ENCODE measurements at places on chromosomes 4 and X.

DNA sequence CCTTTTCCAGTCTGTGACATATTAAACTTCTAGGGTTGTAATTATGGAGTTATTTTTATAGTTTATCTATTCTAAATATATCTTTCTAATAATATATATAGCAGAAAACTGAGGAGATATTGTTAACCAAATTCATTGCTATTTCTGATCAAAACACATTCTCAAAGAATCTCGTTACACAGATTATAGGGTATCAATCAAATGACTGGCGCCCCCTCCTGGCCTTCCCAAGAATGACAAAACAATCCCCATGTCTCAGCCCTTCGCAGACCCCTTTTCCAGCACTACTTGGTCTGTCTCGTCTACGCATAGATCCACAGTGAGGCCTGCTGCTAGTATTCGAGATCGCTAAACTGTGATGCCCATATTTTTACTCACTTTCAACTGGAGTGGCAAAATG lies 209.3 kb downstream of the GPC3 start:
- DNase-seq, result peak; percentile 64

DNA sequence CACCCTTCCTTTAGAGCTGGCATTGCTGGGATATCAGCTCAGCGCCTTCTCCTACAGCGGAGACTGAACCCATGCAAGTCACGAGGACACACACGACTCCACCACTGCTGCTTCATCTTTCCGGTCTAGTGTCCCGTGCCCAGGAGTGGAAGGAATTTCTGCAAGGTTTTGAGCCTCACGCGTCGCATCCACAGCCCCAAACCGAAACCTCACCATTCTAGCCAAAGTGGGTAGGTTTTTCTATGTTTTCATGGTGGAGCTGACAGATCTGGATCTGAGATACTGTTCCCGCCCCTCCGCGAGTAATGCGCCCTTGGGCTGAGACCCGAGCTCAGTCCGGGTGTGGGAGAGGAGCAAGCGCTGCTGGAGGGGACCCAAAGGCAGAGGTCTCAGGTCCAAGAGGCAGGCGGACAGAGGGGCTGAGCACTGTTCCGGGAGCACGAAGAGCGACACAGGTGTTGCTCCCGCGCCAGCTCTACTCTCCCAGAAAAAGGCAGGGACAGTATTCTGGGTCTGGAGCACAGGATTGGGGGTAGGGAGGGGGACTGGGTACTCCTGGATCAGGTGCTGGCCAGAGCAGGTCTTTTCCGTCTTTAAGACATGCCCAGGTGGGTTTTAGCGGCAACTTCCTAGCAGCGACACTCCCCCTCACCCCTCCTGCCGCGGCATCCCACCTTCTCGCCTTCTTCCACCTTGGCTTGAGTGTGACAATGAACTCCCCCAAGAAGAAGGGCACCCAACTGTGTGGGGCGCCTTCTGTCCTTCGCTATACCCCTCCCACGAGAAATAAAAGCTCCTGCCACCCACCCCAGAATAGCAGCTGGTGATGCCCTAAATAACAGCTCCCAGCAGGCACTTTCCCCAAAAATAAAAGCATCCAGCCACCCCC lies 1.8 kb downstream of the EPHA5 start:
- no peak for DNase-seq

DNA sequence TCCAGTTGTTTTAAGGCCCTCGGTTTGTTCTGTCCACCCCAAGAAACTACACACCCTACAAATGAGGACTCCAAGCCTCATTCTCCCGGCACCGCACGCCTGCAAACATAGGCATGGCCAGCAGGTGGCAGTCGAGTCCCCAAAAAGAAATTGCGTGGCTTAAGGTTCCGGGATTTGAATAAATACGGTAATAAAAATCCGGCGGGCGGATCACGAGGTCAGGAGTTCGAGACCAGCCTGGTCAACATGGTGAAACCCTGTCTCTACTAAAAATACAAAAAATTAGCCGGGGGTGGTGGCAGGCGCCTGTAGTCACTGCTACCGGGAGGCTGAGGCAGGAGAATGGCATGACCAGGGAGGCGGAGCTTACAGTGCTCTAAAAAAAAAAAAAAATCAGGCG lies 21.8 kb upstream of the CSF2RA start:
- DNase-seq, result peak; percentile 96

- DNase-seq, result no peak
These were observed 929 bp downstream of the MAB21L2 start for GRCh38 chr4:150582873-150583286.
